ENCODE measurements at places on chromosomes 4 and X.

DNA sequence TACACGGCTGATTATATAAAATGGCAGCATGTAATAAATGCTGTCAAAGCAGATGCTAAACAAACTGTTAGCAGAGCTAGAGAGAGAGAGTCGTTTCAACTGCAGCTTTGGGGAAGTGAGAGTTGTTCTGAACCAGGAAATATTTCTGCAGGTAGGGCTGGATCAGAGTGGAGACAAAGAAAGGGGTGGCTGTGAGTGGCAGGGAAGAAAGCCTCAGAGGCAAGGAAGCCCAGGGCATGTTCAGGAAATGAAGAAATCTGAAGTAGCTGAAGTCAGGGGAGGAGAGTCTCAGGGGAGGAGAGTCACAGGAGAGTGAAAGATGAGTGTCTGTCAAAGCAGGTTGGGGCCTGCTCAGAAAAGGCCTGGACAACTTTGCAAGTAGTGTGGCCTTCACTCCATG, 48.4 kb upstream of the RPS6KA3 start:
- DNase-seq, result no peak

GRCh38 chrX:2188330-2188792, 312.4 kb downstream of the DHRSX start:
- DNase-seq, result peak; percentile 54

DNA sequence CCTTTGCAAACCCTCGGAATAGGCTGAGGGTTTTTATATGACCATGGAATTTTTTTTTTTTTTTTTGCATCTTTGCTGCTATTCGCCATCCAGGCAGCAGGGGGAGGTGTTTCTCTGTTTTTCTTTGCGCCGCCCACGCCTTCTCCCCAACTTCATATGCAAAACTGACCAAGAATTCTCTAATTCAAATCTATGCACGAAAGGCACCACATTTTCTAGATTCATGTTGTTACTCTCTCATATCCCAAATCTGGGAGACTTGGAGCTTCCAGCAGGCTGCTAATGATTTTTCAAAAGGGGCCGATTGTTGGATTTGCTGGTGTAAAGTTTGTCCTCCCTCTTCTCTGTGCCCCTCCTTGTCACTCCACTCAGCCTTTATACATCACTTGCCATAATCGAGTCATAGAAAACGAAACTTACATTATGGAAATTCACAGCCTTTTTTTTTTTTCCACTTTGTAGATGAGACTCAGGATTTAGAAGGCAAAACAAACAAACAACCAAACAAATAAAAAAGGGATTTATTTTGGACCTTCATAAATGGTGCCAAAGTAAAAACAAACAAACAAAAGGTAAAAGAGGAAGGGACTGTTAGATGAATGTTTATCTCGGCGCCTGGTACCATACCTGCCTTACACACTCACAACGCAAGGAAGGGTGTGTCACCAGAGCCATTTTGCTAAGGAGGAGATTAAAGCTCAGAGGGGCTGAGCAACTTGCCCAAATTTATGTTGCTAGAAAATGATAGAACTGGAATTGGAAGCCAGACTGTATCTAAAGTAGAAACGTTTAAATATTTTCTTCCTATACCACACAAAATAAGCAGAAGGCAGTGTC, 29.3 kb upstream of the BOD1L1 start:
- DNase-seq, result peak; percentile 58

DNA sequence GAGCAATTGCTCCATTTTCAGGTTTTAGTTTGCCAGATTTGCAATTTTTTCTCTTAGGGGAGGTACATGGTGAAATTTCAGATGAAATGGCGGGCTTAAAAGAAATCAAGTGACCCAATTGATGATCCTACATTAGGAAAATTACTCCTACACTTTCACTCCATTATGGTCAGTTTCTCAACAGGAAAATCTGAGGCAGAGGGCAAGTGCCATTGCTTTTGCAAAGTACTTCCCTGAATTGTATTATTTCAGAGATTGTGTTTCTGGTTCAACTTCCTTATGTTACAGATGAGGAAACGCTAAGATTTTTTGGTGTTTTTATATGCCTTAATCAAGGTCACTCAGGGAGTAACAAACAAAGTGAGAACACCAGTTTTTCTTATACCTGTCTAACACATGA, 302.2 kb downstream of the ARAP2 start:
- no peak for DNase-seq

- no peak for DNase-seq
Measured at GRCh38 chrX:18406531-18407266, 18.7 kb upstream of the CDKL5 start.

DNA sequence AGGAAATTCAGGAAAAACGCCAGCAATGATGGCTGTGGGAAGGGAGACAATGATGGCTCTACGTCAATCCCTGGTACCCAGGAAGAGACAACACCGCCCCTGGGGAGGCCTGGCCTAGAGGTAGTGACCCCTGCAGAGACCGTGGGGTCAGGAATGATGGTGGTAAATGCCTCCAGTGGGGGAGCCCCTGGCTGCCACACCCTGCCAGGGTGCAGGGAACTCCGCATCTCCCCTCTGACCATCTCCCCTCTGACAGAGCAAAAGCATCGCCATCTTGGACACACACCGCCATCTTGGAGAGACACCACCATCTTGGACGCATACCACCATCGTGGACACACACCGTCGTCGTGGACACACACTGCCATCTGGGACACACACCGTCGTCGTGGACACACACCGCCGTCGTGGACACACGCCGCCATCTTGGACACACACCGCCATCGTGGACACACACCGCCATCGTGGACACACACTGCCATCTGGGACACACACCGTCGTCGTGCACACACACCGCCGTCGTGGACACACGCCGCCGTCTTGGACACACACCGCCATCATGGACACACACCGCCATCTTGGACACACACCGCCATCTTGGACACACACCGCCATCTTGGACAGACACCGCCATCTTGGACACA, 9.9 kb downstream of the ASMTL start:
- no peak for DNase-seq

DNA sequence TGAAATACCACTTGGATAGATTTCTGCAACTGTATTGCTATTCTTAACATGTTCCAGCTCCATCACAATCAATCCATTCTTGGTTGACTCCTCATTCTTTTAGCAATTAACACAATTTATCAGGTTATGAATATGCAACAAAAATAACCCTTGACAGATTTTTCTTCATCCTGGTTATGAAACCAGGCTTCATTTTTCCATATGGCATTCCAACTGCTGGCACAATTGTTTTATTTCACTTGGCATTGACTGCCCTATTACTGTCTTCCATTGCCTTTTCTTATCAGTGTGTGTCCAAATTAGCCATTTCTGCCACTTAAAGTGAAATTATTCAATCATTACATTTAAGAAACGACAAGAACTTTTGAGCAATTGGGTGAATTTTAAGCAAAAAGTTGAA, 388.8 kb upstream of the EPHA5 start:
- DNase-seq, result no peak

Measured in SW480 (cell line).